ENCODE measurements at places on chromosomes 3 and 15.

DNA sequence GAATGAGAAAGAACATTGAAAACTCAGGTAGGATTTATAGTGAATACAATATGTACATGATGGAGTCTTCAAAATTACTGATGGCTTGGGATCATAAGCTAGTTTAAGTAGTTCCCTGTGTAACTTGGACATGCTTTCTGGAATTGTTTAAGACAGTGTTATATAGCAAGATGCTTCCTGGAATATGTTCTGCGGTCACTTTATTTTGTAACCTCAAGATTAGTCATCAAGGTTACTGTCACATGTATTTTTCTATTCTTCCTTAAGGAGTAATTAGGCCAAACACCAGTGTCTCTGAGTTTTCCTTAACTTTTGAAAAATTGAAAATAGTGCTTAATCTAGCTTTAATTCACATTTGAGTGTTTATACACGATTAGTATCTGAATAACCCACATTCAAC lies 760.3 kb upstream of the ARRDC4 start:
- DNase-seq, result no peak

- no peak for DNase-seq
These were observed 1.4 kb upstream of the ACAD9 start for GRCh38 chr3:128878011-128878457.

DNA sequence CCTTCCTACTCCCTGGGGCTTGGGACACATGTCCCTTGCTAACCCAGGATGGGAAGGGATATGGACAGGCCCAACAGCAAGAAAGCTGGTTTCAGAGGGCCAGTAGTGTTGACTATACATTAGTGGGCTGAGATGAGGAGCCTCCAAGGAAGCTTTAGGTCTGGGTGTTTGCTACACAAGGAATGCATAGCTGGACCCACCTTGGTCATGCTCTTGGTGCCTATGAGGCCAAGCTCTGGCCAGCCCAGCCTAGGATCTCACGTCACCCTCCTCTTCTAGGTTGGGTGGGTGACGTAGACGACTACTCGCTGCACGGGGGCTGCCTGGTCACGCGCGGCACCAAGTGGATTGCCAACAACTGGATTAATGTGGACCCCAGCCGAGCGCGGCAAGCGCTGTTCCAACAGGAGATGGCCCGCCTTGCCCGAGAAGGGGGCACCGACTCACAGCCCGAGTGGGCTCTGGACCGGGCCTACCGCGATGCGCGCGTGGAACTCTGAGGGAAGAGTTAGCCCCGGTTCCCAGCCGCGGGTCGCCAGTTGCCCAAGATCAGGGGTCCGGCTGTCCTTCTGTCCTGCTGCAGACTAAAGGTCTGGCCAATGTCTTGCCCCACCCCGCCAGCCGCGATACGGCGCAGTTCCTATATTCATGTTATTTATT lies 653 bp upstream of the WDR6 start:
- DNase-seq, result no peak

DNA sequence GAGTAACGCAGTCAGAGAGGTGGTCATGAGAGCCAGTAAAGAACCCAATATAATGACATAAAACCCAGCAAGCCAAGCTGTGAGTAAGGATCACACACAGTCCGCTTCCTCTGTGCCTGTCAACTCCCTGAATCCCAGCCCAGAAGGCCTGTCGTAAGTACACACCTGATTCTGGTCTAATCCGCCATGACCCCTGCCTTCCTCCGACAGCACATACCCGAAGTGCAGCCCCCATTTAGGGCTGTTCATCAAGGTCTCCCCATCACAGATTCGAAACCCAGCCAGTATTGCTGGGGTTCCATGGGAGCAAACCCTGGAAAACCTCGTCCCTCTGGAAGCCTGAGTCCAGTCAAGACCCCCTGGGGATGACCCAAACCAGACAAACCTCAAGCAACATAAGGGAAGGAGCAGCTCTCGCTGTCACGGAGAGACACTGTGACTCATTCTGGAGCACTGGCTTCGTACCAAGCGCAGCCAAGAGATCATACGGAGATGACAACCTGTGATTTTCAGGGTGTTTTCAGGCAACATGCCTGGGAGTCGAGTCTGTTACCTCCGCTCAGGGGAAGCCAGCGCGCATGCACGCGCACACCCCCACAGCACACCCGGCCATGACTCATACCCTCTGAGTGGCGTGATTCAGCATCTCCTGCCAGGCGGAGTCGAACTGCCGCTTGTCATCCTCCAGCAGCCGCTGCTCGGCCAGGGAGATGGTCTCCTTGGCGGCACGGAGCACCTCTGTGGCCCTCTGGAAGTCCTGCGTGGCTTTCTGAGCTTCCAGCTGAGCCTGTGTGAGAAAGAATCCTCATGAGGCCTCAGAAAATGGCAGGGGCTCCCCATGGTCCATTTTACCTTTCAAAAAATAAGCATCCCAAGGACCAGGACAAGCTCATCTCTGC lies 63.0 kb downstream of the SH3BP5 start:
- peak; percentile 68 for DNase-seq

DNA sequence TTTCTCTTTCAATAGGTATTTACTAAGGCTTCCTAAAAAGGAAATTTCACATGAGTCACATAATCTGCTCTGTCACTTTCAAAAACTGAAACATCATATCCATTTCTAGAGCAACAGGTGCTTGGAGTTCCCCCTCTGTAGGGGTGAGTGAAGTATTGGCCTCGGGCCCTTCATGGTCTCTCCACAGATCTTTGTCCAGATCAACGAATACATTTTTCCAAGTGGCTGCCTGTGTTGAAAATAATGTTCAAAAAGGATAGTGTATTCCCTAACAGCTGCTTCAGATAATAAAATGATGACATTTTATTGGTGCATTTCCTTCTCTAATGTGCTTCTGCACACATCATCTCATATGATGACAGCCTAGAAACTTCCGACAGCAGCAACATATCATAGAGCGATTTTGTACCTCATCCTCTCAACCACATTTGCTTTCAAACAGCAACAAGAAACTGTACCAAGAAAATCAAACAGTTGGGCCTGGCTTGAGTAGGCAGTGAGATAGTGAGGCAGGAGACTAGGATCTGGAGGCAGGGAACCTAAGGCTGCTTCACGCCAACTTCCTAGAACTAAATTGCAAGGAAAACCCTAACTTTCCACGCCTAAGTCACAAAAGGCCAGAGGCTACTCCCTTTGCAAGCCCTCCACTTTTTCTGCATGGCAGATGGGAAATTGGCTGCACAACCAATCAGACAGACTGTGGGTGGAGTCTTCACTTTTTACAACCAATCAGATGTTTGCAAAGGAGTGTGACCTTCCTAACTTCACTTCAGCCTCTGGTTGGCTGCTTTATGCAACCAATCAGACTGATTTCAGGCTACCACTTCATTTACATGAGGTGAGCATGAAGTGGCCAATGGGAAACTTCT lies 340.2 kb downstream of the LRRC3B start:
- no peak for DNase-seq
